Cardiac fibroblast (primary cell): ENCODE measurements at places on chromosomes 16 and 17.
A peak's percentile ranks its signal among the peaks of the same experiment; 100 is the strongest.

GRCh38 chr16:50494501-50495491 is 53.4 kb upstream of the NKD1 start:
- DNase-seq, result no peak

- DNase-seq, result no peak
These were observed 888 bp downstream of the ACSM5 start for GRCh38 chr16:20410121-20410723.

GRCh38 chr16:15653227-15653626 is 3.2 kb downstream of the NDE1 start:
- peak; percentile 74 for DNase-seq

GRCh38 chr17:46818316-46818928 is at the start of gene WNT3:
WNT3 (minus strand) TSS chr17:46818692; CDS start chr17:46818597, 95 bp downstream.
- no peak for DNase-seq

DNA sequence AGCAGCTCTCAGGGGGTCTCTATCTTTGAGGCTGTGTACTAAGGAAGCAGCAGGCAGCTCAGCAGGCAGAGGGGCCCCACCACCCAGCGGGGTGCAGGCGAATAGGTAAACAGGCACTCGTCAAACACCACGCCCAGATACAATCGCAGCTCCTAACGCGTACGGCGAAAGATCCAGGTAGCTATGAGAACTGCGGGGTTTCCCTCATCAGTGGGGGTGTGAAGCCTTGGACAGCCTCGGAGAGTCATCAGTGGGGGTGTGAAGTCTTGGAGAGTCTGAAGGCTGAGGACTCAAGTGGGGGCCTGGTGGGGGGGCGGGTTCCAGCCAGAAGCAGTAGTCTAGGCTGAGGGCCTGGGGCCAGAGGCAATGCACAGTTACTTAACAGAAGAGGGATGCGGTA is 69.0 kb downstream of the RTN4RL1 start:
- no peak for DNase-seq

DNA sequence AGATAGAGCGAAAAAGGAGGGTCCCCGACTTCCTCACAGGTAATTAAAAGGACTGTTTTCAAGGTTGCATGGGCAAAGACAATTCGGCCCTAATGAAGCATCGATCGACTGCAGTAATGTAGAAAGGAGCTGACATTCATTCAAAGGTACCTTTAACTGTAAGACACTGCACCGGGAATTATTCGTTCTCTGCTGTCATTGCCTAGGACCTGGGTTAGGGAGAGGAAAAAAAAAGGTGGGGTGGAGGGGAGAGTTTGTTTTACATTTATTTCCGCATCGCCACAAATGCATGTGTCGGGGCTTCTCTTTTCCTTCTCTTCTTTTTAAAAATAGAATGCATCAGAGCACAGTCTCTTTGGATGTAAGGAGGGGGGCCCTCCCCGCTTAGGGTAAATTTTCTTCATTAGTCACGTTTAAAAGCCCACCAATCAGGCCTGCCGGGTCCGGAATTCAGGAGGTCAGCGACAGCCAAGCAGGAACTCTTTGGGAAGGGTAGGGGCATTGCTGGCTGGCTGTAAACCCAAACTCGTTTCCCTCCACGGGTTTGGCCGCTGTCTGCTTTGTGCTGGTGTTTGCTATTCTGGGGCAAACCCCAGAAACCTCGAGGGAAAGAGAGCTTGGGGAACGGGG is 496.2 kb upstream of the ZFHX3 start:
- DNase-seq, result no peak

- DNase-seq, result no peak
These were observed 226.6 kb downstream of the SPECC1 start for GRCh38 chr17:20235747-20236146.

DNA sequence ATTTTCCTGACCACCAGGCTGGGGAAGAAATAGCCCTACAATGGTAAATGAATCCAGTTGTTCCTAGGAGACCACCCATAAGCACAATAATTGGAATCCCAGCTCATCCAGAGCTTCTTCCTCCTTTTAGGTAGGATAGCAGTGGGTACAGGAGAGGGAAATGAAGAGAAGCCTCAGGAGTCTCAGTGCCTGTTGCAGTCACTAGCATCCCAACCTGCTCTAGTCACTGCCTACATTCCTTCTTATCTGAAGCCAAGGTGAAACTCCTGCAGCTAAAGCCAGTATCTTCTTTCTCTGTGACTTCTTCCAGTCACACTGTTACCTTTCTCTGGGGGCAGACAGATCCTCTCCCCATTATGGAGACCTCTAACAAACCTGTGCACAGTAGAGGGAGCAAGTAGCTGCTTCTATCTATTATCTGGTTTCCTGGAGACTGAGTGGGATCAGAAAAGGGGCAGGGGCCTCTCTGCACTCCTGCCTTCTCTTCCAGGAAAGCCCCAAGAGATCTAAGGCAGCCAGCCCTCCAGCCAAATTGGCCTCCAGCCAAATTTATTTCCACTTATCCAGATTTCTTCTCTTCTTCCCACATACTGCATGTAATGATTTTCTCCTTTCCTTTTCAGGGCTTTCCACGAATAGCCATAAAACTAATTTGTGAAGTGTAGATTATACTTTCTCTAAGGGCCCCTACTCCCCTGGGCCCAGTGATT is 85.5 kb downstream of the SSH2 start:
- DNase-seq, result peak; percentile 84

DNA sequence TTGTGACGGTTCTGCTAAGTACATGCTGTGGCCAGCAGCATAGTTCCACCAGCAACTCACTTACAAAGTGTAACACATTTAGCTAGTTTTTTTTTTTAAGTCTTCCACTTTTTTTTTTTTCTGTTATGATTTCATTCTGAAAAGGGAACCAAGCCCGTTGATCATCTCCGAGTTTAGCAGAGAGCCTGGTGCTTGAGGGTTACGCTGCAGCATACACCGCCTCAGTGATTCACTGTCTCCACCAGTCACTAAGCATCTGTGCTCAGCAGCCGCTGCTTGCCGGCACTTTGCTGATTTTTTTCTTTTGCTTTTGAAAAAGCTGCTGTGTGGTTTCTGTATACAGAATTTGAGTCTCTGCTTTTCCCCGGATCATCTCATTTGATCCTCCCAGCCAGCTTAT is 194.5 kb upstream of the CDH13 start:
- DNase-seq, result no peak

DNA sequence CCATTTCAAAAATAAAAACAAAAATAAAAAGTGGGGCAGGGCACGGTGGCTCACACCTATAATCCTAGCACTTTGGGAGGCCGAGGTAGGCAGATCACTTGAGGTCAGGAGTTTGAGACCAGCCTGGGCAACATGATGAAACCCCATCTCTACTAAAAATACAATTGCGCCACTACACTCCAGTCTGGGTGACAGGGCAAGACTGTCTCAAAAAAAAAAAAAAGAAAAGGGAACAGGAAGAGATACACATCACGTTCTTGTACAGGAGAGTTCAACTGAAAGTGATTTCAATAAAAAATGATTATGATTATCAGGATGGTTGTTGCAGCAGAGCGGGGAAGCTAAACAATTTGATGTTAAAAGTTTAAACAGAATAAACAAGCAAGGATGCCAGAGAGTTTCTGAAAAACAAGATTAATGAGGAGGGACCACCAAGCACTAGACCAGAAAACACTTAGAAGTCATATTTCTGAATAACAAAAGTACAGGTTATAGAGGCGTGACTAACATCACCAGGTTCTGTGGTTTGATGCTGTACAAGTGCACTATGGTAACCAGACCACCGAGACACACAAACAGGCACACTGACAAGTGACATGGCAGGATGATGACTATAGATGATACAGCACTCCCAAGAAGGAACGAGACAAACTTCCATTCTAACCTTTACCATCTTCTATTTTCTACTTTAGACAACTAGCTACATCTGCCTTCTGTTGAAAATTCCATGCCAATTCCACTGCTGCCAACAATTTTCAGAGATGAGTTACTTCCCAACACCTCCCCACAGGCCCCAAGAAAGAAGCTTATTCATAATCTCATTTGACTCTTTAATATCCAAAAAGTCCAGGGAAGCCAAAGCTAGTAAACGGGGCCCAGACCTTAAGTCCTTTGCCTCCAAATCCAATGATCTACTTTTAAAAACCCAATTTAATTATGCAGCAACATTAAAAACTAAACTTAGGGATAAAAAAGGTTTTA is 11.8 kb downstream of the DNAJA2 start:
- no peak for DNase-seq

GRCh38 chr17:40242774-40243173 is 23.7 kb downstream of the WIPF2 start:
- DNase-seq, result no peak
